ENCODE measurements at places on chromosomes 7 and 10.

GRCh38 chr10:96044736-96045135 is 1.4 kb downstream of the CCNJ start:
- DNase-seq: no peak

DNA sequence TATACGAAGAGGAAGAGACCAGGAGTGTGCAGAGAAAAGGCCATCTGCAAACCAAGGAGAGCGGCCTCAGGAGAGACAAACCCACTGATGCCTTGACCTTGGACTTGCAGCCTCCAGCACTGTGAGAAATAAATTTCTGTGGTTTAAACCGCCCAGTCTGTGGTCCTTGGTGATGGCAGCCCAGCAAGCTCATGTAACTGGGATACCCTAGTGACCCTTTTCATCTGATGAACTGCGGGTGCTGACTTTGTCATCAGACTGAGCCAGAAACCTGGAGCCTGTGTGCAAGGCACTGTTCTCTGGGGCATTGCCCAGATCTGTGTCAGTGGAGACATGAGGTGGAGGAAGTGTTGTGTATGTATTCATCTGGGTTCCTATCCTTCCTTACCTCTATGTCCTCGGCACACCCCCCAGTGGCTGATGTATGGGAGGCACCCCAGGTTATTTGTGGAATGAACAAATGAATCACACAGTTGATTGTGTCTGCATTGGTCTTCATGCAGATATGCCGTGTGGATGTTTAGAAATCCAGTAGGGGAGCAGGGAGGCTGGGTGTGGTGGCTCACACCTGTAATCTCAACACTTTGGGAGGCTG is 64.5 kb upstream of the BTBD16 start:
- no peak for DNase-seq

DNA sequence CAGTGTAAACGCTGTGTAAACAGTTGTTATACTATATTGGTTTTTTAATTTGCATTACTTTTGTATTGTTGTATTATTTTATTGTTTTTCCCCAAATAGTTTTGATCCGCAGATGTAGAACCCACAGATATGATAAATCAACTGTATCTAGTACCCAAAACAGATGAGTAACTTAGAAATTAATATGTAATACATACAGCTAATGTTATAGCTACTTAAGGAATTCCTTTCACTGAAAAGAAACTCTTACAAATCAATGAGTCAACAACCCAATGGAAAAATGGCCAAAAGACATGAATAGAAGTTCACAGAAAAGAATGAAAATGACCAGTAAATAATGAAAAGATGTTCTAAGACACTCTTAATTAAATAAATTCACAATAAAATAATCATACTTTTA is 32.3 kb upstream of the ARL4A start:
- no peak for DNase-seq

- DNase-seq: no peak
These were observed 78.6 kb downstream of the CDH23 start for GRCh38 chr10:71475243-71475871.

DNA sequence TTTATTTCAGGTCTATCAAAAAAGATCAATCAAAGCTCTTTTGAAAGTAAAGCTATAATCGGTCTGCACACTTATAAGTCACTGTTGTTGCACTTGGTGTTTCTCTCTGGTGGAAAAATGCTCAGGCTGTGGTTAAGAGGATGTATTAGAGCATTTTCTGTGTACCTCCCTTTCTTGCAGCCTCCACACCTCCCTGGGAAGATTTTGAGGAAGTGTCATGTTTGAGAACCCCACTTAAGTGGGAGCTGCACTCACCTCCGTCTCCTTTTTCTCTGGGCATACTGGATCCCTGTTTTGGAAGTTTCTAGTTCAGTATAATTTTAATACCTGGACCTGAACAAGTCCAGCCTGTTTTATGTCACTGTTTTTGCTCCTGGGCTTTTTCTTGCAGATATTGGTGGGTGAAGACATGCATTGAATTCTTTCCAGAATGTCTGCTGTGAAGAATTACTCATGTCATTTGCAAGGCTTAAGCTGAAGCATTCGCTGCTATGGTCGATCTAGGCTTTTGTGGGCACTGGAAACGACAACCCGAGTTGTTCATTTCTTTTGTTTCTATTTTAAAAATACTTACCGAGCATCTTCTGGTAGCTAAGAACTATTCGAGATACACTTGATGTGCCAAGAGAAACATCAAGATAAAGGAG is 36.6 kb downstream of the TCF7L2 start:
- no peak for DNase-seq

DNA sequence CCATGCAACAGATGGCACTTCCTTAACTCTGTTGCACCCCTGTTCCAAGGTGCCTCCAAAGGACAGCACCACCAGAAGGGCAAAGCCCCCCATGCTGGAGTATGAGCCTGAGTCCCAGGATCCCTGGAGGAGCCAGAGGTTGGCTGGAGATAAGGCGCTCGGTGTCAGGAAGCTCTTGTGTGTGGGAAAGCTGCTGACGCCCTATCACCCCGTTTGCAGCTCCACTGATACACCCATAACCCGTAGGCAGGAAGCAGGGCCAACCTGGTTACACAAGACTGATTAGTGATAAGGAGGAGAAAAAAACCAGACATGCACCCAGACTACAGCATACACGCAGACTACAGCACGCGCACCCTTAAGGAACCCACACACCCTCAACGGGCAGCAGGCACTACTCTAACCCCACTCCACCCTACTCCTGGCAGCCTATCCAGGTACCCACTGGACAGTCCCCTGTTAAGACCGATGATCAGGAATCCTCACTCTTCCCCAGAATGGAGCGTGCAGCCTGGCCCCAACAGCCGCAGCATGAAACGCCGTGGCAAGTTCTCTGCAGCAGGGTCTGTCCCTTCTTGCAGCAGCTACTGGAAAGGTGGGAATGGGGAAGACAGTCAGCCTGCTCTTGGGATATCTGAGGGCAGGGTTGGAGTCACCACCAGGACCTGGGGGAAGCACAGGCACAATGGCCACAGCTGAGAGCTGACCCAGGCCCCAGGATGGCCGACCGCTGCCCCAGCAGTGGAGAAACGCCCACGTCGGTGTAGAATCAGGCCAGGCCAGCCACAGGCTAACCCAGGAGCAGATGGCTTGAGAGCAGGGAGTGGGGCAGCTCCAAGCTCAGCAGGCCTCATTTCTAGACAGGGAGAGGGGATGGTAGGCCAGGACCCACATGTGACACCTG is 38.3 kb upstream of the TUBB8 start:
- DNase-seq: no peak

- no peak for DNase-seq
These were observed 13.2 kb upstream of the CREB3L2 start for GRCh38 chr7:138015096-138015495.

GRCh38 chr7:28785041-28785995 is 172.8 kb downstream of the TRIL start:
- no peak for DNase-seq

Measured in NCI-H2081 treated with DMSO at 0.1 percent for 48 hours (cell line).